Right cardiac atrium (tissue), 5 donors: ENCODE measurements at places on chromosomes 16 and 17.

- no peak for DNase-seq
Observed at GRCh38 chr17:61396586-61397085, 3.0 kb upstream of the TBX2 start.

- DNase-seq = no peak
Observed at GRCh38 chr17:76735586-76736348, 1.4 kb downstream of the SRSF2 start.

DNA sequence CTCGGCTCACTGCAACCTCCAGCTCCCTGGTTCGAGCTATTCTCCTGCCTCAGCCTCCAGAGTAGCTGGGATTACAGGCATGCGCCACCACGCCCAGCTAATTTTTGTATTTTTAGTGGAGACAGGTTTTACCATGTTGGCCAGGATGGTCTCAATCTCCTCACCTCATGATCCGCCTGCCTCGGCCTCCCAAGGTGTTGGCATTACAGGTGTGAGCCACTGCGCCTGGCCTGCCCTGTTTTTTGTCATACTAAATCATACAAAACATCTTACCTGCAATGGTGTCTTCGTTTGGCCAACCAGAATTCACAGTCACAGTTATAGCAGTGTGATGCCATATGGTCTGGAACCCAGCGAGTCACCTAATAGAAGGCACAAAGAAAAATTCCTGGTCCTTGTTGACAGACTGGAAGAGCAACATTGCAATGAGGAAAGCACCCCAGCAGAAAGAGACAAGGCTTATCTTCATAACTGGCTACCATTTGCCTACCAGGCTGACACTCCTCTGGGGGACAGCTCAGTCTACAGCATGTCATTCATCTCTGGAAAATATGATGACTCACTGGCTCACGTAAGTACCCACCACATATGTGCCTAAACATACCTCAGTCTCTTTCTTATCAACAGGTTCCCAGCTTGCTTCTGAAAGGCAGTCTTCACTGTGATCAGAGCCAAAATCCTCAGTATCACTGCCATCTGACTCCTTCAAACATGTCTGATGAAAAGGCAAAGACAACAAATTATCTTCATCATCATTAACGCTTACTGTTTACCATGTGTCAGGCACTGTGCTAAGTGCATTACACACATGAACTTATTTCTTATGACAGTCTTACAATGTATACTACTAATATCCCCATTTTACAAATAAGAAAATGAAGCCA is 4.3 kb upstream of the HSF5 start:
- DNase-seq = no peak

GRCh38 chr16:57045694-57046381 is 46.5 kb upstream of the CPNE2 start:
- peak; percentile 81 for DNase-seq

DNA sequence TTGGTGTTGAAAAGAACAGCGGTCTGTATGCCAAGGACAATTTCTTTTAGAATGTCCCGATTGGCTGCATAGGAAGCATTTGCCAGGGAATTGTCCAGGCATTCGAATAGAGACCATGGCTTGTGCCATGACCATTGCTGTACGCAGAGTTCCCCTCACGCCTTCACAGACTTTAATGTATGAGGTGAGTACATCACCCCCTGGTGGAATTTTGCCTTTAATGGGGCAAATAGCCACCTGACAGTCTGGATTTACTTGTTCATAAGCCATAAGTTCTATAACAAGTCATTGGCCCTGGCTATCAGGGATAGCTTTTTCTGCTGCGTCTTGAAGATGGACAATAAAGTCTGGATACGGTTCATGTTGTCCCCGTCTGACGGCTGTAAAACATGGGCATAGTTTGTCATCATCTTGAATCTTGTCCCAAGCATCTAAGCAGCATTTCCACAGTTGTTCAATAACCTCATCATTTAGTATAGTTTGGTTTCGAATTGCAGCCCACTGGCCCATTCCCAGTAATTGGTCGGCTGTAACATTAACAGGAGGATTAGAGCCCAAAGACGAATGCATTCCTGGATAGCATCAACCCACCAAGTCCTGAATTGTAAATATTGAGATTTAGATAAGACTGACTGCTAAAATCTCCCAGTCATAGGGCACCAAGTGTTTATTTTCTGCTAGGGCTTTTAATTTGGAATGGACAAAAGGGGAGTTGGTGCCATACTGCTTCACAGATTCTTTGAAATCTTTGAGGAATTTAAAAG is 67.7 kb upstream of the ARL4D start:
- no peak for DNase-seq

DNA sequence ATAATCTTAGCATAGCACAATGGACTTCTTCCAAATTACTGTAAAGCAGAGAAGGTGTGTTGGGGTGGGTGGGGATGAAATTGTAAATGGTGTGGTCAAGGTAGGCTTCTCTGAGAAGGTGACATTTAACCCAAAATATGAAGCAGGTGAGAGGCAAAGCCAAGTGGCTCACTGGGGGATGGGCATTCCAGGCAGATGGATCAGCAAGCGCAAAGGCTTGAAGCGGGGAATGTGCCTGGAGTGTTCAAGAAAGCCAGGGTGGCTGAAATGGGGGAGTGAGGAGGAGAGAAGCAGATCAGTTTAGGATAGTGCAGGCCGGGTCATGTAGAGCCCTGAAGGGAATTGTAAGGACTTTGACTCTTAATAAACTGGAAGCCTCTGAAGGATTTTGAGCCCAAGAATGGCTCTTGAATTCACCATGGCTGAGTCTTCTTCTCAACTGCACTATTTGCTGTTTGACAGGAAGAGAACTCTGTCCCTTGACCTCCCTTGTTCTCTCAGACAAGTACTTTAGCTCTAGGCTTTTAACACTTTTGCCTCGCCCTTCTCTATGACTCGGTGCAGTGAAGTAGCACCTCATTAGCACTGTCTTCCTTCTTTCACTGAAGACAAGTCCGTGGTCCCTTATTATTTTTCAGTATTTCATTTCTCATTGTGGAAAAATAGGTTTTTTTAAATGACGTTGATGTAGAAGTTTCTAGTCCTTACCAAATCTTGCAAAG is 14.7 kb downstream of the CACNG3 start:
- no peak for DNase-seq

DNA sequence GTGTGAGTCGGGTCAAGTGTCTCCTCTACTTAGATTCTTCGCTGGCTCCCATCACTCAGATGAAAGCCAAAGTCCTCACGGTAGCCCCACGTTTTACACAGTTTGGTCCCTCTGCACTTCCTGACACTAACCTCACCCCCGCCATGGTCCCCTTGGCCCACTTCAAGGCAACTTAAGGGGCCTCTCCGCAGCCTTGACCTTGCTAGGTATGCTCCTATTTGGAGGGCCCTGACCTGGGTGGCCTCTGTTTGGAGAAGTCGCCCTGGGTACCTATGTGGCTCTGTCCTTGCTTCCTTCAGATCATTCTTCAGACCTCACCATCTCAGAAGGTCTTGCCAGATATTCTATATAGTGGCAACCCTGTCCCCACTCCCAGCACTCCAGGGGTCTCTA is 110.2 kb downstream of the SOCS1 start:
- DNase-seq = no peak

GRCh38 chr16:28041615-28042014 is 21.9 kb downstream of the GSG1L start:
- DNase-seq = no peak

DNA sequence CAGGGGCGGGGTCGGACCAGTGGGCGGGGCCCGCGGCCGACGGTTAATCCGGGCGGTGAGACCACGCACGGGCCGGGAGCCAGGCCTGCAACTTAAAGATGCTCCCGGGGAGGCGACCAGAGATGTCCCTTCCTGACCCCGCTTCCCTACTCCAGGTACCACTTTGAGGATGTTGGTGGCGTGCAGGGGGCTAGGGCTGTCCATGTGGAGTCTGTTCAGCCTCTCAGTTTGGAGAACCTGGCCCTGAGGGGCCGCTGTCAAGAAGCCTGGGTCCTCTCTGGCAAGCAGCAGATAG is 580 bp downstream of the RANGRF start:
- peak; percentile 94 for DNase-seq

DNA sequence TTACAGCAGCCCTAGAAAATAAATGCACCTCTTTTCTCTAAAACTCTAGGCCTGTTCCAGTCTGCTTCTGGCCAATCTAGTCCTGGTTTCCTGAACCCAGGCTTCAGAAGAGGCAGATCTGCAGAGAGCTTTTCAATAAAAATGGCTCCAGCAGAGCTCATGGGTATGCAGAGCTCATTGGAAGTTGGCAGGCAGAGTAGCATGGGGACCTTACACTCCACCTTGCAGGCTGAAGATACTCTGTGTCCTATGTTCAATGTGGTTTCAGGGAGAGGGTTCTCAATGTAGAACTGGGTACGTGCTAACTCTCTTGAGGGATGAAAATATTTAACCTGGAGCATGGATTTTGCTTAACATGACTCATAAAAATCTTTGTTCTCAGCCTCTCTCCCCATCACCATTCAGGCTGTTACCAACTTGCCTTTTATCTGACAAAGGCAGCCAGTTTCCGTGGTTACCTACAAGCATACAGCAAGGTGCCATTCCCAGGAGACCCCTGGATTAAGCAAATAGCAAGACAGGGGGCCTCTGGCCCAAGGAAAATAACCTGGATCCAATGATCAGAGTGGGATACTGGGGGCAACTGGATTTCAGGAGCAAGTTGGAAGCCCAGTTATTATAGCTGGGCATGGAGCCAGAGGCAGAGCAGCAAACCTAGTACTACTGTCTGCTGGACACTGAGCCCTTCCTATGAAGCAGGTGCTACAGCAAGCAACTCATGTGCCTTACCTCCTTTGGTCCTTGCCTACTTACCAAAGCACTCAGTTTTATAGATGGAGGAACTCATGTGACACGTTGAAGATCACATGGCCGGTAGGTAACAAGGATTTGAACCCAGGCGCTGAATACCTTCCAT is 98.2 kb upstream of the DHX40 start:
- DNase-seq = no peak

- peak; percentile 23 for DNase-seq
Observed at GRCh38 chr16:66695935-66696668, 441 bp downstream of the CMTM4 start.

DNA sequence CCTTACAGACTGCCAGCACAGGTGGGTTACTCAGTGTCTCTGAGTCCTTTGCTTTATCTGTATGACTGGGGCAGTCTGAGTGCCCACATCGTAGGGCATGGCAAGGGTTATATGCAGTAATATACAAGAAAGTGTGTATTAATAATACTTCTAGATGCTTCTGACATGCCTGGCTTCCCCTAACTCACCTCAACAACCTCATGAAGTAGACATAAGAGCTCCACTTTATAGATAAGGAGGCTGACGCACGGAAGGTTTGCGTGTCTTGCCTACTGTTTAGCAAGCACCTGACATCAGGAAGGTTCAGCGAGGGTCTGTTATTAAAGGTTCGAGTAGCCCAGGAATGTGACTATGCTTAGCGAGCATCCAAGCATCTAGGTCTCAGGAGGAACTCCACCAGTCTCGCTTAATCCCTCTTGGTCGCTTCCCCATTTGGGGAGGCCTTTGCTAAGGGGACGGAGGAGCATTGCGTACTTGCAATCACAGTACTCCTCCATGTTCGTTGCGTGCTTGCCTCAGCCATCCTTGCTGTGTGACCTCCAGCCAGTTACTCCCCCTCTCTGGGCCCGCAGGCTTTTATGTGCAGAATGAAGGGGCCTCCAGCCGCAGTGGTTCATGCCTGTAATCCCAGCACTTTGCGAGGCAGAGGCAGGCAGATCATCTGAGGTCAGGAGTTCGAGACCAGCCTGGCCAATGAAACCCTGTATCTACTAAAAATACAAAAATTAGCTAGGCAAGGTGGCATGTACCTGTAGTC is 1.6 kb downstream of the KCNG4 start:
- no peak for DNase-seq

DNA sequence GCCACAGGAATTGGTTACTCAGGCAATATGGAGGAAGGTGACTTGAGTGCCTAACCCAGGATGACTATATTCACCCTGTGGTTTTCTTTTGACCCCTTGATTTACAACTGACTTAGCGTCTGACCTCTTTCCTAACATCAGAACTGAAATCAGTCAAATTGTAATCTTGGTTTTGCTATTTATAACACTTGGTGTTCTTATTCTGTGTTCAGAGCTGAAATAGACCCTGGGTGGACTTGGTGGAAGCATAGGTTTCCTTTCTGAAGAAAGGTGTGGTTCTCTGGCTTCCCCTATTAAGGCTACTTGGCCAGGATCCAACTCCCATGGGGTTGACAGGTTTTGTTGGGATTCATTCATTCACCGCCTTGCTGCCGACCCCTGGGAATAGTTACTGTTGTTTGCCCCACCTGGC is 80.8 kb downstream of the CLEC16A start:
- no peak for DNase-seq

DNA sequence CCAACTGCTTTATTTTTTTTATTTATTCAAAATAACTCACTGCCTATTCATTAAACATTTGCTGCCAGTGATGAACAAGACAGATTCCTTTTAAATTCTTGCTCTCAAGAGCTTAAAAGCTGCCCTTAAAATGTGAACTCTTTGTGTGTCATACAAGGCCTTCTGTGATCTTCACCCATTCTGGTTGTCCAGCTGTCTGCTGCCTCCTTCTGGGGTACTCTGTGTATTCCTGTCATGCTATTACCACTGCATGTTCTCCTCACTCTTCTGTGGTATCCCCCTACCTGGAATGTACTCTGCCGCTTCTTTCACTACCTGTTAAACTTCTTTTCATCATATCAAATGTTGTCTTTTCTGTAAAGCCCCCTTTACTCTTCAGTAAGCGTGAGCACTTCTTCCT is 165.8 kb downstream of the CHD9 start:
- no peak for DNase-seq

- DNase-seq = peak; percentile 41
Observed at GRCh38 chr17:74466111-74466827, at the start of gene CD300A. CD300A (plus strand) TSS chr17:74466634; CDS start chr17:74466704, 70 bp downstream.

DNA sequence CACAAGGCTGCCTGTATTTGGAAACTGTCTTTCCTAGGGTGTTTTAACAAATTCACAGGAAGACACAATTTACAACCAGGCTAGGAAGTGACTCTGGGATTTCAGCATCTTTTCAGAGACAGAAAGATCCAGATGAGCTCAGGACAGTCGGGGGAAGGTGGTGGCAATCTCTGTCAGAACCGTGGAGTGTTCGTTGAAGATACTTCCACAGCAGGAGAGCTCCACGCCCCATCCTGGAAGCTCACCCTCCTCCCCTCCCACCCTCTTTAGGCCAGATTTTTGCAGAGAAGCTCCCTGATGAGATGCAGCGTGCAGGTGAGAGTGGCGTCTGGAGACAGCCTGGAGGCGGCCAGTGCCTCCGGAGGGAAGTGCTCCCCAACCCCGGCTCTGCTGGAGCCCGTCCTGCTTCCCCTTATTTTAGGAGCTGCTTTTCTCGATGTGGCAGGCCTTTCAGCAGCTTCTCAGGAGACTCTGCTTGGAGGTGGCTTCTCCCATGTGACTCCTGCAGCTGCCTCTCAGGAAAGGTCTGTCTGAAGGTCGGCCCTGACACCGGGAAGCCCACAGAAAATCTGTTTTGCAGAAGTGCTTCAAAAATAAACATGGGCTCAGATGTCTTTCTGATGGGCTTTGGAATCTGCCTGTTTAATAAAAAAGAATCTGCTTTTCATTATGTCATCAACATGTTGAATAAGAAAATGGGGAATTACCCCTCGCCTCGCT is 186.4 kb upstream of the CHMP6 start:
- DNase-seq = no peak
